H1 (cell line): ENCODE measurements at places on chromosomes 3 and 15.

DNA sequence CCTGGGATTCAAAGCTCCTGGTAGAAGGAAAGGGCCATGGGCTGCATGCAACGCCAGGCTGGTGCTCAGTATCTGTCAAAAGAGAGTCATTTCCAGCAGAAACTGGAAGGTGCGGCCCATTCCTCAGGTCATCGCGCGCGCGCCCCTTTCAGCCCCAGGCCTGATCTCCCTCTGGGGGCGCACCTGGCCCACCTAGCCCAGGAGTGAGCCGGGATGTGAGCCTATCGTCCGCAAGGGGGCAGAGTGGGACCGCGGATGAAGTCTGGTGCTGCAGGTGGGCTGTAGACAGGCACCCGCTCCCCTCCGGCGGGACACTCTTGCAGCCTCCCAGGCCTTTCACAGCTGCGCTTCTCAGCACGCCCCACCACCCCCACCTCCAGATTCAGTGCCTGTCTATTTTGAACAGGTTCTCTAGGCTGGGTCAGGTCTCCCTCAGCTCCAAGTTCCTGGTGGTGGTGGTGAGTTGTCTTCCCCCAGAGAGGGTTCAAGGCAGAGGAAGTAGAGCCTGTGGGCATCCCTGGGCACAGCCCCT is 5.8 kb upstream of the RPL29 start:
- peak; percentile 87 for DNase-seq

- DNase-seq: no peak
Observed at GRCh38 chr3:87333393-87333892, 57.1 kb upstream of the POU1F1 start.

DNA sequence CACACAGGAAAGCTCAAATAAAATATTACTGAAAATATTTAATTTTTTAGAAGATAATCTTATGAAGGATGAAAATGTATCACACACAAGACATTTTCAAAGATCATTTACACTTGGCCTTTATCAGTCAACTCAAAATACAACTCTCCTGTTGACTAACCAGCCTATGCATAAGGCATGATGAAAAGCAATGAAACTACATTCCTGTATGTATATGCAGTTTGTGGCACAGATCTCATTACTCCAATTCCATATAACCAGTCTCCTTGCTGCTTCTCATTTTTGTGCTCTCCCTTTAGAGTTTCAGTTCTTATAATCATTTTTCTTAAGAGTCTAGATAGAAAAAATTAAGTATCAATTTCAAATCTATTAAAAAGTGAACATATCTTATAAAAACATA is 25.8 kb downstream of the AQR start:
- DNase-seq: no peak

DNA sequence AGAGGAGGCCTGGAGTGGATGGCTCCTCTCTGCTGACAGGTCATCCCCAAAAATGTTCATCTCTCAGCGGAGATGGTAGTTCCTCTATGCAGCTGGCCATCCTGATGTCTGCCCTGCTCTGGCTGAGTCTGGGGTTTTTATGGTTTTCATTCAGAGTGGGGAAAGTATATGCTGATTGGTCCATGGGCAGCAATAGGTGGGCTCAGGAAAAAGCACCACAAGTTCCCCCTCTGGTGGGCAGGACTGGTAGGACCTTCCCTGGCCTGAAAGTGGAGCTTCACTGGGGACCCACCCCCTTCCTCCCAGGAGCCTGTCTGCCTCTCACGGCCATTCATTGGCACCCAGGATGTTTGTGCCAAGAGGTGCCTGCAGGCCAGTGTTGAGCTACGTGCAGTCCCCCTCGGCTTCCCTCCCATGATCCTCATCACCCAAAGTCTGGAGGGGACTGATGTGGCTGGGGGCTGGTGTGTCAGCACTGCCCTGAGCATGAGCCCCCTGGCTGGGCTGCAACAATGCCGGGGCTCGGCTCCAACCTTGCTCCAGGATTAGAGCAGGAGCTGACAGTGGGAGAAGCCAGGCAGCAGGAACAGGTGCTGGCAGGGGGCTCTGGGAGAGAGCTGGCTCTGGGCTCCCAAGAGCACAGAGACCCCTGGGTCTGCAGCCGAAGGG is 13.1 kb upstream of the BLOC1S6 start:
- peak; percentile 63 for DNase-seq

- DNase-seq: peak; percentile 94
Observed at GRCh38 chr15:29139540-29140459, 129.8 kb downstream of the NSMCE3 start.

DNA sequence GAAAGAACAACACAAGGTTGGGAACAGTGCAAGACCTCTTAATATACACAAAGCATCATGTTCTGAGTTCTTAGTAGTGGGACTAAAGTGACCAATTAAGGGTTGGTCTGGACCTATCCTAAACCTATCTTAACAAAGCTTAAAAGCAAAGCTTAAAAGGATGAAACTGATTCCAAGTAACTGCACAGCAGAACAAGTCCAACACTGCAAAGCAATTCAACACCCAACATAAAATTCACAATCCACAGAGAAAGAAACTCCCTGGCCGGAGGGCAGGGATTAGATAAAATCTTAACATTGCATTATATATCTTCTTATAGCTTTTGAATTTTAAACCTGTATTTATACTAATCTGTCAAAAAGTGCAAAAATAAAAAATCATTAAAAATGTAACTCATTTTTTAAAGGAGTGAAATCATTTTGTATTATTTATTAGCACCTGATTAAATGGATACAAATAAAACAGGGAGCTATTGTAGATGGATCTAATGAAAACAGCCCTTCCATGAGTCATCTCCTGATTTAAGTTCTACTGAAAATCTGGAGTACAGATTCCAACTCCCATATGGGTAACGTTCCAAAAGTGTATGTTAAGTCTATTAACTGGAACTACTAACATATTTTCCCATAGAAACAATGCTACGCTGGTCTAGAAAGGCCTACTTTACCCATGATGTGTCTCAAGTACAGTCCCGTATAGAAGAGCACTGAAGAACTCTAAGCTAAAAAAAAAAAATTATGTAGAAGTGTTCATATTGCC is 34.9 kb downstream of the PIK3R4 start:
- DNase-seq: no peak

- no peak for DNase-seq
Observed at GRCh38 chr3:49476563-49476962, 6.5 kb downstream of the DAG1 start.

DNA sequence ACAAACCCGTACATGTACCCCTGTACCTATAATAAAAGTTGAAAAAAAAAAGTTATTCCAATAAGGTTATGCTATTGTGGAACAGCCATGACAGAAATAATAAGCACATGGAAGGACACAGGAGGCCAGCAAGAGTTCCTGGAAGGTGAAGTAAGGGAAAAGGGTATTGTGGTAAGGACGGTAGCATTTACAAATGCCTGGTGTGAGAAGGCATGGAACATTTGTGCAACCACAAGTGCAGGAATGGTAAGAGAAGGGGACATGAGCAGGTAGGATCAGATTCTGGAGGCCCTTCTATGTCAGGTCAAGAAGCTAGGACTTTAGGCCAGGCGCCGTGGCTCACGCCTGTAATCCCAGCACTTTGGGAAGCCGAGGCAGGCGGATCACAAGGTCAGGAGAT is 82.5 kb downstream of the PPP2R3A start:
- no peak for DNase-seq

- DNase-seq: no peak
Observed at GRCh38 chr3:129519449-129519848, 9.0 kb upstream of the RHO start.

DNA sequence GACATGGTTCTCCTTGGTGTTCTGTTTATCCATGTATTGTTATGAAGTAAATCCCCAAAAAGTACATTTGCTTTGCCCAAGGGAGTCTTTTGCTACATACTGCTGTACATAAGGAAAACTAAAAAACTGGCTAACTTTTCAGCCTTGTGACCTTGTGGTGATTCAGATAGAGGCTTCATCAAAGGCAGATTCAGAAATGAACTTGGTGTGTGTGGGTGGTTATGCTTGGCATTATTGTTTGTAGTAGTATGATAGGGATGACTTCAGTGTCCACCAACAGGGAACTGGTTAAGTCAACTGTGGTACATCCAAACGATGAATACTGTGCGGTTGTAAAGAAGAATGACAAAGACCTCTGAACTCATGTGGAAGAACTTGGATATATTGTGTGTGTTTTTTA is 75.6 kb upstream of the CHRNB4 start:
- DNase-seq: no peak

GRCh38 chr3:181730316-181730715 is 18.6 kb downstream of the SOX2 start:
- no peak for DNase-seq

GRCh38 chr15:98142572-98142971 is 182.1 kb downstream of the ARRDC4 start:
- no peak for DNase-seq
